ENCODE measurements at places on chromosomes 1 and 21.
A peak's percentile ranks its signal among the peaks of the same experiment; 100 is the strongest.

DNA sequence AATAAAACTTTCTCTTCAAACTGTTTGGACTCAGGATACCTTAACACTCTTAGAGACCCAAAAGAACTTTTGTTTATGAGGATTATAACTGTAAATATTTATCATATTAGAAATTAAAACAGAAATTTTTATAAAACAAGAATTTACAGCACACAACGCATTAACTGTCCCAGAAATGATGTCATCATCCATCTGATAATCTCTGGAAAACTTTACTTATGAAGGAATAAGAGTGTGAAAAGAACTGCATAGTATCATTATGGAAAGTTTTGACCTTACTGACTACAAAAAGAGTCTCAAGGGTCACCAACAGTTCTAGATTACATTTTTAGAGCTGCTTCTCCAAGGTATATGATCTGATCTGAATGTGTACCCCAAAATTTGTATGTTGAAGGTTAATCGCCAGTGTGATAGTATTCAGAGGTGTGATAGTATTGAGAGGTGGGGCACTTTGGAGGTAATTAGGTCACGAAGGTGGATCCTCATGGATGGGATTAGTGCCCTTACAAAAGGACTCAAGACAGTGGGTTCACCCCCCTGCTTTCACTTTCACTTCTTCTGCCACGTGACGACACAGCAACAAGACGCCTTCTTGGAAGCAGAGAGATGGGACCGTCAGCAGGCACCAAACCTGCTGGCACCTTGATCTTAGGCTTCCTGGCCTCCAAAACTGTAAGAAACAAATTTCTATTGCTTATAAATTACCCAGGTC, 95.7 kb upstream of the NR5A2 start:
- DNase-seq: no peak

GRCh38 chr1:209015092-209015491, 568.4 kb upstream of the CAMK1G start:
- DNase-seq: no peak

GRCh38 chr1:153801028-153801625, 25.9 kb downstream of the SLC27A3 start:
- DNase-seq: no peak

DNA sequence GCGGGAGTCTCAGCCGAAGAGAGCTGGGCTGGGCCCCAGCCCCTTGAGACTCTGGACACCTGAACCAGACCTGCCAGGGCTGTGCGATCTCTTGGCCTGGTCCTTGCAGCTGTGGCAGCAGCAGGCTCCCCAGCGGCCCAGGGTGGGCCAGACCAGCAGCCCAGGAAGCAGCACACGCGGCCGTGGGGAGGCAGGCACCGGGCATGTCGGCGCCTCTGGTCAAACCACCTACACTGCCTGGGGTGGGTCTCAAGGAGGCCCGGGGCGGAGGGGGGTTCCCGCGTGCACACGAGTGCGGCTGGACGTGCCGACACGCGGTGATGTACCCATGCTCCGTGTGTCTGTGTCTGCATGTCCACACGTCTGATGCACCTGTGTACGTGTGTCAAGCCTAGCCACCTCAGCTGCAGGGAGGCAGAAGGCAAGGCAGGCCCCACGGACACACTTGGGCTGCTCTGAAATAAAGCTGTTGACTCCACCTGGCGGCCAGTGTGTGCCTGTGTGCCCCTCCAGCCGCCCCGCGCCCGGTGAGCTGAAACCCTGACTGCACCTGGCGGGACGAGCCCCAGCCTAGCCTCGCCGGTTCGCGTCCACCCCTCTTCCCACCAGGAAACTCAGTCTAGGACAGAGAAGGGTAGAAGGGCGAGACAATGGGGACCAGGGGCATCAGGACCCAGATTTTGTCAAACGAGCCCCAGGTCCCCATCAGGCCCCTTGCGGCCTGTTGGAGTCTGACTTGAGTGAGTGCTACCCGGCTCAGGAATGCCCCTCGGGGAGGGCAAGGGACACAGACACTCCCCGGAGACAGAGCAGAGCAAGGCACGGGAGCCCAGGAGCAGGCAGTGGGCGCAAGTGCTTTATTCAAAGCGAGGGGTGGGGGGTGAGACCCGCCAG, 11.6 kb downstream of the SCNN1D start:
- peak; percentile 53 for DNase-seq

DNA sequence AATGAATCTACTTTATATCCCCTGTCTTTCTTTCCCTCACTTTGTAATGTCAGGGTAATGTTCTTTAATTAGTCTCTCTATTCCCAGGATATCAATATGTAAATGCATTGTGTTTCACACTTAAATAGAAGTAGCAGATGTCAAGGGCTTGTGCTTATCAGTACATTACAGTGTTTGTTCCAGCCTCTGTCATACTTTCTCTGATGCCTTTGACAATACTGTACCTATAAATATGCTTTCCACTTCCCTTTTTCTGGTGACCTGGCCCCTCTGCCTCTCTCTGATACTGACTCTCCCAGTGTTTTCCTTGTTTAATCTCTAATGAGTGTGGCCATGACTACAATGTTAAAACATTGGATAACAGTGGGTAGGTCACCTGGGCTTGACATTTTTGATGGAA, 862.0 kb upstream of the NEGR1 start:
- no peak for DNase-seq

- no peak for DNase-seq
These were observed 118.1 kb downstream of the PGBD5 start for GRCh38 chr1:230308039-230308438.

GRCh38 chr21:31911138-31911907, 38.5 kb downstream of the HUNK start:
- DNase-seq: no peak

DNA sequence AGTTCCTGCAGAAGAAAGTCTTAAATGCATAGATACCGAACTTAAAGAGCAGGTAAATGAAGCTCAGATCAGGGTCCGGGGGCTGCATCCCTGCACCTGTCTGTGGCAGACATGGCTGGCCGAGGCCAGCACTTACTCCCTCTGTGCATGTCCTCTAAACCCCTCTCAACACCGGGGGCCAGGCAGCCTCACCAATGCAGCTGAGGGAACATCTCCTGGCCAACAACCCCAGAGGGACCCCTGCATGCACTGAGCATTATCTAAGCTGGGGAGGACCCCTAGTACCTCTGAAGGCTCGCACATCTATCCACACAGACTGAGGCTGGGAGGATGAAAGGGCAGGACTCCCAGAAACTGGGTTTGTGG, 18.4 kb downstream of the TTC34 start:
- no peak for DNase-seq

- no peak for DNase-seq
These were observed 21.0 kb downstream of the VASH2 start for GRCh38 chr1:212971312-212971711.

DNA sequence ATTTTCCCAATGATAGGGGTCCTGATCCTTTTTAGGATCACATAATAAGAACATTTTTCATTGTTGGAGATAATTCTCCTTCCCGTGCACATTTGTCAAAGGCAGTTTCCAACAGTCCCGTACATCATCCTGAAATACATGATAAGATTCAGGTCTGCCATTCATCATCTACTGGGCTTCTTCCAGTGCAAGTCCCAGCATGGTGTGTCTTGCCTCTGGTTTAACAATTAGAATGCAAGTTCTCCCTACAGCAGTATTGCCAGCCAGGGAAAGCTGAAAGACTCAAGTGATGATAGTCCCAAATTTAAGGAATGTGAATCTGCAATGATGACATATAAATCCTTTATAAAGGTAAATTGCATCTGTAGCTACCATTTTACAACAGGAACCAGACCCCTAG, 146.2 kb downstream of the DAB1 start:
- DNase-seq: no peak

DNA sequence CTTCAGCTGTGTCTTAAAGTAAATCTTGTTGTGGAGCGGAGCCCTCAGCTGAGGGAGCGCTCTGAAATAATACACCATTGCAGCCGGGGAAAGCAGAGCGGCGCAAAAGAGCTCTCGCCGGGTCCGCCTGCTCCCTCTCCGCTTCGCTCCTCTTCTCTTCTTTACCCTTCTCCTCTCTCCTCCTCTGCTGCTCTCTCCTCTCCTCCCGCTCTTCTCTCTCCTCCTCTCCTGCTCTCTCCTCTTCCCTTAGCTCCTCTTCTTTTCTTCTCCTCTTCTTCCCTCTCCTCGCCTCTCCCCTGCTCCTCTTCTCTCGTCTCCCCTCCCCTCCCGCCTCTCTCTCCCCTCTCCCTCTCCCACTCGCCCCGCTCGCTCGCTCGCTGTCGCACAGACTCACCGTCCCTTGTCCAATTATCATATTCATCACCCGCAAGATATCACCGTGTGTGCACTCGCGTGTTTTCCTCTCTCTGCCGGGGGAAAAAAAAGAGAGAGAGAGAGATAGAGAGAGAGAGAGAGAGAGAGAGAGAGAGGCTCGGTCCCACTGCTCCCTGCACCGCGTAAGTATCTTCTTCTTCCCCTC, at the start of gene PROX1:
TSS of gene PROX1 (plus strand) at position 47 of the 580 bp plus-strand sequence. CDS start 8,563 bp downstream, outside the sequence.
- no peak for DNase-seq

DNA sequence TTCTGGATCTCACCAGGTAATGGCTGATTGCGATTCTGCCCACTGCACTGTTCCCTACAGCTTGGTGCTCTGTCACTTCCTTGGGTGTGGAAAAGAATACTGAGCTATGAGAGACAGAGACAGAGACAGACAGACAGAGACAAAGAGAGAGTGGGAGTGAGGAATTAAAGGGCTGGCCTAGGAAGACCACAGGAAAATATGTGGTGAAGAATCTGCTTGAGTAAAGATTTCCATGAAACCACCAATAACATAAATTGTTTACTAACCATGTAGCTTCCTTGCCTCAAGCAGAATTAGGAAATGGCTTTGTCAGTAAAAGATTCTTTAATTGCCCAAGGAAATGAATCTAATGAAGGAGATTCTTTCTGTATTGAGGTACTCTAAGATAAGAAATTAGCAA, 54.4 kb downstream of the MPZL1 start:
- no peak for DNase-seq

GRCh38 chr21:25862596-25862995, 127.8 kb downstream of the GABPA start:
- peak; percentile 3 for DNase-seq

DNA sequence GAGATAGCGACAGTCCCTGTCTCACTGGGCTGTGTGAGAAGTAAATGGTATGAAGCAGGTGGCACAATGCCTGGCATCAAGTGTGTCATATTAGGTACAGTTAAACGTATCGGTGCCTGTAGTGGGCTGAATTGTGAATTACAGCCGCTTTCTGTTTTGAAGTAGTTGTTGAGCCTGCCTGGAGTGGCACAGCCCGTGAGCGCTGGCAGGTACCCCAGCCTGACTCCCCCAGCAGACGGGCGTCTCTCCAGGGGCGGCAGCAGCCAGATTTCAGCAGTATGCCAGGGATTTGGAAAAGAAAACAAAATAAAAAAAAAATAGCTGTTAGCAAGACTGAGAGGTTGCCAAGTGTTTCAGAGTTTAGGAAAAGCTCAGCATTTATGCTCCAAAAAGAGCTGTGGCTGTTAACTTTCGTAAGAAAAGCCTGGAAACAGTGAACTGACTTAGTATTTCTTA, 26.6 kb upstream of the GPR153 start:
- DNase-seq: no peak

DNA sequence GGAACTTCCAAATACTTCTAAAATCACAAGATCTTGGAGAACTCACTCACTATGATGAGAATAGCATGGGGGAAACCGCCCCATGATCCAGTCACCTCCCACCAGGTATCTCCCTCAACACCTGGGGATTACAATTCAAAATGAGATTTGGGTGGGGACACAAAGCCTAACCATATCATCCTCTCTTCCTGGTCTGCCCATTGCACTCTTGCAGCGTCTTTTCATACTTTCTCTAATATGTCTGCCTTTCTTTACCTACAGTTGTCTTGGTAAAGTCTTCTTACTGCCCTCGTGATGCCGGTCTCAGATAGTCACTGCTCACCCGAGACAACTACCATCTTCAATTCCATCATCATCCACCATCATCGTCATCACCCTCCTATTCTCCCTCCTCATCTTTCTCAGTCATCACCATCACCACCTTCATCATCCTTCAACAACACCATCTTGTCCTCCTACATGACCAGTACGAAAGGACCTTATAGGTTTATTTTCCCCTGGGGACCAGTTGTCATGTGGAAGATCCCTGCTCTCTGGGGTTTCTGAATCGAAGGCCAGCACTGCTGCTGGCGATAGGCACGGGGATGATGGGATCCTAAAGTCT, 58.5 kb upstream of the CASZ1 start:
- no peak for DNase-seq
